ENCODE measurements at places on chromosomes 13 and 19.

DNA sequence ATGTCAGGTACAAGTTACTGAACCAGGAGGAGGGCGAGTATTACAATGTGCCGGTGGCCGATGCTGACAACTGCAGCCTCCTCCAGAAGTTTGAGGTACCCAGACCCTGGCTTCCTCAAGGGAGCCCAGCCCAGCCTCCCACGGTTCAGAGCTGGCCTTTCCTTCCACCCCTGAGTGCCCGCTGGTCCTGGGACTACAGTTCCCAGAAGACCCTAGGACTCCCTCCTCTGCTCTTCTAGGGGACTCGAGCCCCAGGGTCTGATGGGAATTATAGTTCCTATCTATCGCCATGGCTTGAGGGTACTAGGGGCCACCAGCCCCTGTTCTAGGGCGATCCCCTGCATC, 11.0 kb downstream of the PRKCG start:
- DNase-seq = no peak

GRCh38 chr13:94617389-94618000, 15.8 kb downstream of the GPR180 start:
- no peak for DNase-seq

- DNase-seq = no peak
Measured at GRCh38 chr13:27450921-27451471, 632 bp upstream of the MTIF3 start.

DNA sequence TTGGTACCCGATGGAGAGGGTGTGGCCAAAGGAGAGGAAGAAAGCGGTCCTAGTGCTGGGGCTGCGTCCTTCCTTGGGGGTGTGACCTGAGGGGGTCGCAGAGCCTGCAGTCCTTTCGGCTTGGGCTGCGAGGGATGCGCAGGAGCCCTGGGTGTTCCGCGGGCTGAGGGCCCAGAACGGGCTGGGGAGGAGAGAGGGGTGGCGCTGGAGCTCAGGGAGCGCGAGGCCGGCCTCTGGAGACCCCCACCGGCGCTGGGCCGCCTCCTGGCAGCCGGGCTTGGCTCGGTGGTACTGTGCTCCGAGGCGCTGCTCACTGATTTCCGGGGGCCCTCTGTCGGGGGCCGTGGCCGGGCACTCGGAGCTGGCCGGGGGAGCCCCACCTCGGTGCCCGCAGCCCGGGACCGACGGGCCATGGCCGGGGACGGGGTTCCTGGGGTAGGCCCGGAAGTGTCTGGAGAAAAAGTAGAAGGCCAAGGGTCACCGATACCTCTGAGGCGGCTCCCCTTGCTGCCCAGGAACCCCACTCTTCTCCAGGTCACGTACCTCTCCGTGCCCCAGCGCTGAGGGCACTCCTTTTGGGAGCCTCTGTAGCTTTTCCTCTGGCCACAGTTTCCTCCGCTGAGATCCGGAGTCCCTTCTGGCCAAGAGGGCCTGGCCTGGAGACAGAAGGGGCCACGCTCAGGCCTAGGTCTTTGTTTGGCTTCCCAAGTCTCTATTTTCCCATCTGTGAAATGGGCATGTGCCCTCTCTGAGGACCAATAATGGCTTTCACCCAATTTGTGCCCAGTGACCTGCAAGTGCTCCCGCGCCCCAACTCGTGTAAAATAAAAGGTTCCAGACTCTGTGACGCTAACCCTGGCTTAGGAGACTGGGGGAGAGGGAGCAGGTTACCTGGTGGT, 1.6 kb downstream of the PRR36 start:
- DNase-seq = no peak

GRCh38 chr13:99959127-99959539, 12.4 kb downstream of the ZIC5 start:
- no peak for DNase-seq

GRCh38 chr13:77390391-77390790, 63.5 kb upstream of the MYCBP2 start:
- DNase-seq = no peak

- no peak for DNase-seq
Measured at GRCh38 chr19:23916991-23917390, 2.3 kb downstream of the ZNF726 start.

- DNase-seq = no peak
Measured at GRCh38 chr13:20105161-20105689, 55.6 kb downstream of the GJA3 start.

GRCh38 chr13:44578067-44578400, 1.9 kb upstream of the TSC22D1 start:
- no peak for DNase-seq

DNA sequence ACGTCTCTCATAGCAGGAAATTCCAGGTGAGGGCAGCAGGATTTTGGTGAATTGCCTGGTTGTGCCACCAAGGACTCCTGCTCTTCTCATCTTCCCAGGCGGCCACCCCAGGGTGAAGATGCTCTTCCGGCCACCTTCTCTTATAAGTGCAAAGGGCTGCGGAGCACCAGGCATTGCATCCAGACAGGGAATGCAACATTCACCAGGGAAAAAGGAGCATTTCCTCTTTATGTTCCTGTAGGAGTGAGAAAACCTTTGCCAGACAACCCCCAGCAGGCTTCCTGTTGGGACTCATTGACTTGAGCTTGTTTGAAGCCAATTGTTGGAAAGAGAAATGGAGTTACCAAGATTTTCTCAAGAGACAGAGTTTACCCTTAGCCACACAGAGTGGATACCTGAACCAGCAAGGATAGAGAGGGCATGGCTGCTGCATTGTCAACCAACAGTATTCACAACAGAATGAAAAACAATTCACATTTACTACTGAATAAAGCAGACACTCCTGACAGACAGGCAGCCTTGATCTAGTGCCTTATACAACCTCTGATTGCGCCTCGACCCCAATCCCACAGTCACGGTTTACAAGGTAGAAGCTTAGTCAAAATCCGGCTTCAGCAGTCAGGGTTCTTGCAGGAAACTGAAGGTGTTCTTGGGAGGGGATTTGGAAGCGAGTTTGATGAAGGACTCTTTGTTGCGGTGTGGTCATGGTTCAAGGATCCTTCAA, 1.8 kb upstream of the ATP11A start:
- no peak for DNase-seq

DNA sequence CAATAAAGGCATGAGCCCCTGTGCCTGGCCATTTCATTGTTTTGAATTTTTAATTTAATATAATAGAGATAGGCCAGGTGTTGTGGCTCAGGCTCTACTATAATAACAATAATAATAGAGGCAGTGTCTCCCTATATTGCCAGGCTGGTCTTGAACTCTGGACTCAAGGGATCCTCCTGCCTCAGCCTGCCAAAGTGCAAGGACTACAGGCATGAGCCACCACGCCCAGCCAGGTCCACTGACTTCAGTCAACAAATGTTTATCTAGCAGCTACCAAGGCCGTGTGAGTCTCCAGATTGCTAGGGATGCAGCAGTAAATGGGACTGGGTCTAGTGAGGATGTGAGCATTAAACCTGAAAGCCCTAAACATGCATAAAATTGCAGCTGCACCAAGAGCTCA, 13.8 kb upstream of the ILF3 start:
- no peak for DNase-seq

- DNase-seq = no peak
Measured at GRCh38 chr13:36101157-36101556, 30.0 kb downstream of the DCLK1 start.

DNA sequence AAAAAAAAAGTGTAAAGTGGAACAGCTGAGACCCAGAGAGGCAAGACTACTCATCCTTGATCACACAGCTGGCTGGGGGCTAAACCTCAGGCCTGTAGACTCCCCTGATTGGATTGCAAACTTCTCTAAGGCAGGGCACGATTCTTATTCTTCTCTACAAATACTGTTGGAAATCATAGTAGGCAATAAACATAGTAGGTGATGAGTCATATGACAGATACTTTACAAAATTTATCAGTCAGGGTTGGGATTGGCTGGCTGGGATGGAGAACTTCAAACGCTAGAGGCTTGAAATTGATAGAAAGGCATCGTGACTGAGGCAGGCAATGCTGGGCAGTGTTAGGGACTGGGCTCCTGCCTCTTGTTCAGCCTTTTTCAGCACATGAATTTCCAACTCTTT, 5.9 kb upstream of the MATK start:
- no peak for DNase-seq

DNA sequence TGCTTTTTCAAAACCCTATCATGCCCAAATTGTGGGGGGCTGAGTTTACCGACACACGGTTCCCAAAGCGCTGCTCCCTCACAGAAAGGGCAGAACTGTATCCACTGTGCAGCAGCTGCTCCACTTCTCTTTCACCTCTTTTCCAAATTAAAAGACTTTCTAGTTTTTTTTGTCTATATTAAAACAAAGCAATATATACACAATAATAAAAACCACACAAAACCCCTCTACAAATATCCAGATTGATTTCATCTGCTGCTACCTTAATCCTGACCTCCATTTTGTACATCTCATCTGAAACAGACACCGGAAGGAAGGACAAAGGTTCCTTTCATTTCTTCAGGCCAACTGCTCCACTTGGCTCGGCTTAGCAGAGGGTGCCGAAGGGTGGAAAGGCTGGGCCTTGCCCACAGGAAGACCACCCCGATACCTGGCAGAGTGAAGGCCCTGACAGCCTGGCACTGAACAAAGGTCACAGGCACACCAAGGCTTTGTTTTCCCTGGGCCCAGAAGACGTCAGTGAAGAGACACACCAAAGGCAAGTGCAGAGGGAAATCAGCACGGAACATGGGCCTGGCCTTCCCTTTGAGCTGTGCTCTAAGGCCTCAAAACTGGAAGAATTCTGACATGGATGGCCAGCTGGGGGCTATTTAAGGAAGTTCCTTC, 71.6 kb downstream of the LATS2 start:
- DNase-seq = no peak

DNA sequence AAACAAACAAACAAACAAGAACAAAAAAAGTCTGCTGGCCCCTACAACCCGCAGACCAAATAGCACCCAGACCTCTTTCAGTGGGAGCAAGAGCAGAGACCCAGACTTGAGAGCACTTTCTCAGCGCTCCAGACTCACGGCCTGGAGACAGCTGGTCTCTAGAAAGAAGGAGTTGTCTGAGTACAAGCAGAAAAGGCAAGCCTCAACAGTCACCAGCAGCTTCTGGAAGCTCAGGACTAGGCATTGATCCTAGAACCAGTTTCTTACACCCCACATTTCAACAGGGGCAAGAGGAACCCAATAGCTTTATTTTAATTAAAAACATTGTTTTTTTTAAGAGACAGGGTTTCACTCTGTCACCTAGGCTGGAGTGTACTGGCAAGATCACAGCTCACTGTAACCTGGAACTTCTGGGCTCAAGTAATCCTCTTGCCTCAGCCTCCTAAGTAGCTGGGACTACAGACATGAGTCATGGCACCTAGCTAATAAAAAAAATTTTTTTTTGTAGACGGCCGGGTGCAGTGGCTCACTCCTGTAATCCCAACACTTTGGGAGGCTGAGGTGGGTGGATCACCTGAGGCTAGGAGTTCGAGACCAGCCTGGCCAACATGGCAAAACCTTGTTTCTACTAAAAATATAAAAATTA, 30.4 kb downstream of the RASL11A start:
- no peak for DNase-seq

DNA sequence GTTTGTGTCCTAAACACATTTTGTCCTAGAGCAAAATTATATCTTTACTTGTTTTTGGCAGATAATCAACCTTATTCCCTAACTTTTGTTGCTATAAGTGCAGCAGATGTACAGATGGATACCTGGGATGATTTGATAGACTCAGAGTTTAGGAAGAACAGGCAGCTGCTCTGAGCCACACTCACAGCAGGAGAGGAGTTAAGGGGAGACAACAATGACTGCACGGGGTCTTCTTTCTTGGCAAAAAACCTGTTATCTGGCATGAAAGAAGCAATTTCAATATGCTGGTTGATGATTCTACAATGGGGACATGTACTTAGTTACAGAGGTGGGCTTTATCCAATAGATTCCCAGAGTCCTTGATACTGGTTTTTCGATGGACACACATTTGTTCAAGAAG, 258.9 kb upstream of the PCDH9 start:
- no peak for DNase-seq

DNA sequence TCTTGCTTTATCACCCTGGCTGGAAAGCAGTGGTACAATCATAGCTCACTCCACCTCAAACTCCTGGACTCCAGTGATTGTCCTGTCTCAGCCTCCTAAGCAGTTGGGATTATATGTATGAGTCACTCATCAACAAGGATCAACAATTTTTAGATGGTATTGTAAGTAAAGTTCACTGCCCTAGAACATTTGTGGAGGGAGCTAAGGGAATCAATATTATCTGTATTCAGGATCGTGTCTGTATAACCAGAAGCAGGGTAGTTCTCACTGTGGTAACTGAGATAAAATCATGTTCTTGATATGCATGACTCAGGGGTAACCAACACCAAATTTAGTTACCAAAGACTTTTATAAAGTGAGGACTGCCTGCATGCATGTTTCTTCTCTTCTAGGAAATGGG, 27.0 kb downstream of the ZMYM5 start:
- DNase-seq = no peak

DNA sequence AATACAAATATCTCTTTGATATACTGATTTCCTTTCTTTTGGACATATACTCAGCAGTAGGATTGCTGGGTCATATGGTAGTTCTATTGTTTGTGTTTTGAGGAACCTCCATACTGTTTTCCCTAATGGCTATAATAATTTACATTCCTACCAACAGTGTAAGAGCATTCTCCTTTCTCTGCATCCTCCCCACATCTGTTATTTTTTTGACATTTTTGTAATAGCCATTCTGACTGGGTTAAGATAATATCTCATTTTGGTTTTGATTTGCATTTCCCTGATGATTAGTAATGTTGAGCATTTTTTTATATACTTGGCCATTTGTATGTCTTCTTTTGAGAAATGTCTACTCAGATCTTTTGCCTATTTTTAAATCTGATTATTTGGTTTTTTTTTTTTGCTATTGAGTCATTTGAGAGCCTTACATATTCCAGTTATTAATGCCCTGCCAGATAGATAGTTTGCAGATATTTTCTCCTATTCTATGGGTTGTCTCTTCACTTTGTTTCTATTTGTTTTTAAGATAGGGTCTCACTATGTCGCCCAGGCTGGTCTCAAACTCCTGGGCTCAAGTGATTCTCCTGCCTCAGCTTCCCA, 95.7 kb downstream of the FNDC3A start:
- DNase-seq = no peak

DNA sequence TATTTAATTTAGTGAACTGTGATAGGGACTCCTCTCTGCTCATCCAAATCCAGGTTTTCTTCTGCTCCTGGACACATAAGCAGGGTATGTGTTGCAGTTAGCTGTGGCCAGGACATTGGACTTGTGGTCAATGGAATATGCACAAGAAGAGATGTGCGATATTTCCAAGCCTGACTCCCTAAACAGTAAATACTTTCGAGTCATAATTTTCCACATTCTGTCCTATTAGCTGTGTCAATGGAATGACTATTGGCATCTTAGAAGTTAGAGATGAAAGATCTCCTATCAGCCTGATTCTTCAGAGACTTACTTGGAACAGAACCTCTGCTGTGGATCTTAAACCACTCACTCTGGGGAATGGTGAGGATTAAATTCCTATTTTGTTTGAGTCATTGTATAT, 771.0 kb downstream of the EFNB2 start:
- DNase-seq = no peak

- no peak for DNase-seq
Measured at GRCh38 chr19:57363688-57364181, 384 bp downstream of the TRAPPC2B start.

Measured in activated T-cell treated with anti-CD3 and anti-CD28 coated beads, Interleukin-2, amount 50 U/mL, for 48 hours (primary cell).